CD4-positive, alpha-beta memory T cell (primary cell): ENCODE measurements at places on chromosomes 4 and X. TPM values are rescaled to one million over a fixed set of nuclear protein-coding genes. Genes with fewer than 3 reads are reported as not detected.

GRCh38 chr4:108240366-108240765, 71.6 kb upstream of the LEF1 start:
- no peak for DNase-seq

DNA sequence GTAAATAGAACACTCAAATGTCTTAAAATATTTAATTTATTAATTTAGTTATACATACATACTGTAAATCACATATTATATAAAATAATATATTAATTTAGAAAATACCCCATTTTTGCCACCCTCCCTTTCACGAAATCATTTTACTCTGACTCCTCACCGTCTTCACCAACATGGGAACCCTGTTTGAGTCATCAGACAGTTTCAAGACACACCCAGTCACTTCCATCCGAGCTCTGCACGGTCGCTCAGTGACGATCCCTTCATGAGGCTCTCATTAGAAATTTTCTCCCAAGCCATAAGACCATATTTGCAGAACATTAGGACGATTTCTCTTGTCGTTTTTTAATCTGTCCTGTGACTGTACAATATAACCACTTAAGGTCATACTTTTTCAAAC, 14.5 kb downstream of the ZNF275 start:
- DNase-seq: no peak

DNA sequence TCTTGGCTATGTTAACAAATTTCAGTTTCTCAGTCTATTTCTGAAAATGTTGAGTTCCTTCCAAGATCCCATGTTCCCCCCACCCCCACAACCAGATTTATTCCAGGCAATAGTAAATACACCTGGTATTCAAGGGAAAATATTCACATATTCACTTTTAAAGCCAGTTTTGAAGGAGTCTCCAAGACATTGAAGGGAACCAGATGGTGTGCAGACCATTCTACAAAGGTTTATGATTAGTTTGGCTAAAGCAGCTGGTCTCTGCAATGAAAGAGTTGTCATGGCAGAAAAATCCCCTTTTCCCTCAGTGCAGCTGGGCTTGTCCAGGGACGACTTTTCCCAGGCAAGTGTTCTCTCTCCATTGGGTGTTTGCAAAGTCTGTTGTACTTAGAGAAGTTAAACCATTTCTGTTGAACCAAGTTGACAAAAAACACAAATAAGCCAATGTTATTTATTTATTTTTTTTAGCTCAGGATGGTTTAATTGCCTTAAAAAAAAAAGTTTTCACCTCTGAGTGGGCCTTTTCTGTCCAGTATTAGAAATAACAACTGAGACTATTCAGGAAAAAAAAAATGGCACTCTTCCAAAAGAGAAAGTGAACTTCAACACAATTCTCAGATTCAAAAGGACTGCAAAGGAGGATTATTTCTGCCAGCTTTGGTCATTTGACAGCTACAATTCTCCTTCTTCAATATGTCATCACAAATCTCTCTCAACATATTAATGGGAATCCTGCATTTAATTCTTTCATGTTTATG, 410.6 kb downstream of the IL1RAPL1 start:
- DNase-seq: no peak

DNA sequence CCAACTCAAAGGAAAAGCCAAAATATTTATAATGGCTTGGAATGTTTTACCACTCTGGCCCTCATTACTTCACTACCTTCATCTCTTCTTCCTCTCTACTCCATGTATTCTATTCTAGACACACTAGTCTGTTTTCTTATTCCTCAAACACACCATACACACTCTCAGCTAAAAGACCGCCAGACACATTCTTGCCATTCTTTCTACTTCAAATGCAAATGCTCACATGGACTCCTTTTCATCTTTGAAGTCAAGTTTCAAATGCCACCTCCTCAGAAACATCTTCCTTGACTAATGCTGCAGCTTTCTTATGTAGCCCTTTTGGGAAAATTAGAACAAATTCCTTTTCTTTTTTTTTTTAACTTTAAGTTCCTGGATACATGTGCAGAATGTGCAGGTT, 412.9 kb upstream of the FMR1 start:
- no peak for DNase-seq

DNA sequence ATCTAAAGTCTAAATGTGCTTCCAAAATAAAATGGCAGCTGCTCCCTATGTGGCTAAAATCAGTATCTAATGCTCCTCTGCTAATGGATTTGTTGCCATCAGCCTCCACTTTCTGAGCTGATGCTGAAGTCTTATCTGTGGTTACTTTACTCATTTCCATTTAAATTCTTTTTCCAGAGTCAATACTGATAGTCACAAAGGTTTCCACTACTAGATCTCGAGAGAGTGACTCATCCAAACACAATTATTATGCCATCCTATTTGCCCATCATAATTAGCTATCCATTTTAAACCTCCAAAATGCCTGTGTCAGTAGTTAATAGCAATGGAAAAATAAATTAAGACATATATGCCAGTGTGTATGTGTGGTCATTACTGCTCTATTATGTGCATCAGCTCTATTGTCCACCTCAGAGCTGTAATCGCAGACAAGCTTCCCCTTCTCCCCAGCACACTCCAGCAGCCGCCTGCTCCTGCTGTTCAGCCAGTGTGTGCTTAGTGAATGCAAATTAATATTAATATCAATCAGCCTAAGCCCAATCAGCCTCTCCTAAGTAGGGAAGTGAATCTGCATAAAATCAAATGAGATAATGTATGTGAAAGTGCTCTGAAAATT, 199.8 kb upstream of the ZIC3 start:
- DNase-seq: no peak

ERCC6L gene
- total RNA-seq: 0.28 TPM
